Fibroblast of gingiva (primary cell): ENCODE measurements at places on chromosomes 7 and 10.

DNA sequence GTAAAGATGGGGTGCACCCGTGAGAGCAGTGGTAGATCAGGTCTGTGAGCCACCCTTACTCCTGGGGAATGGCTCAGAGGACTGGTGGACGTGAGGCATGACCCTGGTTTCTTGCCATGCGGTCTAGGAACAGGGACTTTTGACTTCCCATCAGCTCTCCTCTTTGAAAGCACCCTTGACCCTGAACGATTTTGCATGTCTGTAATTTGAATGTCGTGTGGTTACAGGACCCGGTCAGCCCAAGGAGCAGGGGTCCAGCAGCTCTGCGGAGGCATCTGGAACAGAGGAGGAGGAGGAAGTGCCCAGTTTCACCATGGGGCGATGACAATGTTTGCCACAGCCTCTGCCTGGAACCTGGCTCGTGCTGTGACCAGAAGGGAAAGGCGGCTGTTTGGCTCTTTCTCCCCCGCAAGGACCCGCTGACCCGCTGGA is 8.6 kb upstream of the ORAI2 start:
- DNase-seq: no peak

- DNase-seq: no peak
These were observed 7.5 kb downstream of the PIK3AP1 start for GRCh38 chr10:96712662-96713271.

DNA sequence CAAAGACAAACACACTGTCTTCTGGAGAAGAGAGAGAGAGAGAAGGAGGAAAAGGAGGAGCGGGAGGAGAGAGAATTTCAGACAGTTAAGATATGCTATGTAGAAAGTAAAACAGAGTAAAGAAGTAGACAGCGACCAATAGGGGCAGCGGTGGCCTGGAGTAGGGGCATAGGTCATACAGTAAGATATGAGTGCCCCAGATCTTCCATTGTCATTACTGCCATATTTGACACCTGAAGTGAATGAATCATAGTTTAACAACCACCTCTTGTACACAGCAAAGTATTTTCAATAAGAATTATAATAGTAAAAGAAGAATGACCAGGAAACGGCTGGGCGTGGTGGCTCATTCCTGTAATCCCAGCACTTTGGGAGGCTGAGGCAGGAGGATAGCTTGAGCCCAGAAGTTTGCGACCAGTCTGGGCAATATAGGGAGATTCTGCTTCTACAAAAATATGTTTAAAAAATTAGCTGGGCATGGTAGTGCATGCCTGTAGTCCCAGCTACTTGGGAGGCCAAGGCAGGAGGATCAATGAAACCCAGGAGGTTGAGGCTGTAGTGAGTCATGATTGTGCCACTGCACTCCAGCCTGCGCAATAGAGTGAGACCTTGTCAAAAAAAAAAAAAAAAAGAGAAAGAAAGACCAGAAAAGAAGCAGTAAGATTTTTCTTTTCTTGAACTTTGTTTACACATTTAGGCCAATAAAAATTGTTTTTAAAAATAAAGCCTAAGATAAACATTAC is 77.0 kb upstream of the GPR158 start:
- no peak for DNase-seq

DNA sequence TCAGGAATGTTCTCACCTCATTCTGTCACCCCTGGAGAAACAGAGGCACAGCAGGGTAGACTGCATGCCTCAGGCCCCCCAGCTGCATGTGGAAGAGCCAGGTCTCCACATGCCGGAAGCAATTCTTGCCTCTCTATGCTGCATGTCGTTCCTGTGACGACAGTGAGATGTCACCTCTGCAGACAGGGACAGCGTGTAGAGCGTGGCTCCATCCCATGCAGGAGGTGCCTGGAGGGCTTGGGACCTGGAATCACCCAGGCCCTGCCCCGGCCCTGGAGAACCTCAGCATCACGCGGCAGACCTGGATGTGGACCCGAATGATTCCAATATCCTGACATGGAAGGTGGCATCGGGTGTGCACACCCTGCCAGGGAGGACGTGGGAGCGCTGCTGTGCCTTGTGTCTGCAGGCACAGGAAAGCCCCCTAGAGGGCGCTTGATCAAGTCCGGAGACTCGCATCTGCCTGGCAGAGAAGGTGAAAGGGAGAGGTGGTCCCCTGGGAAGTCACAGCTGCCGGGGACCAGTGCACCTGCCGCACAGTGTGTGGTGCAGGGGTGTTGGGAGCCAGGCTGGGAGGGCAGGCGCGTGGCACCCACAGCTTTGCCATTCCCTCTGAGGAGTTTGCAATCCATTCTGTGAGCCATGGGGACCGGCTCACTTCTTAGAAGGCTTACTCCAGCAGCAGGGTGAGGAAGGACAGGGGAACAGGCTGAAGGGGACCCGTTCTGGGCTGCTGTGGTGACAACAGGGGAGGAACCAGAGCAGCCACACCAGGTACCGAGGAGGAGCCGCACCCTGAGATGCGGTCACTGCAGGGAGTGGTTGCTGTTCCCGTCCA is 45.3 kb upstream of the EN2 start:
- no peak for DNase-seq

DNA sequence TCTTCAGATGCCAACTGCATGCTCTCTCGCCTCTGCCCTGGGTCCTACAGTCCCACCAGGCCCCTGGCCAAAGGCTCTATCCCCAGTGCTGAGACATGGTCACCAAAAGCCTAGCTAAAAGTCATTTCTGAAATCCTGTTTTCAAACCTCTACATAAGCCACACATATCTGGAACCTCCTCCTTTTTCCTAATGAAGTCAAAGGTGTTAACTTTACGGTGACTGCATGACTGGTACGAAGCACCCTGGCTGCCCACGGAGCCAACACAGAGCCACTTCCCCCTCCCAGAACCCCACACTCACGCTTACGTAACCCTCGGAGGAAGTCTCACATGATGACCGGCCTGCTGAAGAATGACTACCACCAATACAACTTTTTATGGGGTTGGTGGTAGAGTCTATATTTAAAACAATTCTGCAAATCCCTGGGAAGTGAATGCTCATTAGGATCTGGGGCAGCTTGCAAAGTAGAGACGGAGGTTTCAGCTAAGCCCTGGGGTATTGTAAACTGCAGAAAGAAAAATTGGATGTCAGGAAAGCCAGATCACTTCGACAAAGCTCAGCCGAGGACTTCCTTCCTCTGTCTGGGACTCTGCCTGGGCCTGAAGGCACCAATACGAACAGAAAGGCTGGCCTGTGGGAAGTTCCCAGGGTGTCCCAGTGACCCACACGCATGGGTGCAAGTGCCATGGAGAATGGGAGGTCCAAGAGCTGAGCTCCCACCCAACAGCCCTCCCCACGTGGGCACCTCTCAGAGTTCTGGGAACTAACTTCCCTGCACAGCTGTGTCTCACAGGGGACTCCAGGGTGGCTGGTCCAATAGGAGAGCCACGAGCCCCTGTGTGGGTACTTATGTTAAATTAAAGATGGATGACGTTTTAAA is 50.7 kb downstream of the PDGFA start:
- no peak for DNase-seq

GRCh38 chr10:104574838-104575237 is 66.3 kb upstream of the SORCS3 start:
- DNase-seq: no peak

- DNase-seq: no peak
These were observed 164.1 kb upstream of the NEBL start for GRCh38 chr10:21061184-21061583.
